ENCODE measurements at places on chromosomes 2 and 18. TPM values are rescaled to one million over a fixed set of nuclear protein-coding genes. Genes with fewer than 3 reads are reported as not detected.

- peak; percentile 28 for DNase-seq
Measured at GRCh38 chr2:56133931-56134629, 49.7 kb upstream of the CCDC85A start.

DNA sequence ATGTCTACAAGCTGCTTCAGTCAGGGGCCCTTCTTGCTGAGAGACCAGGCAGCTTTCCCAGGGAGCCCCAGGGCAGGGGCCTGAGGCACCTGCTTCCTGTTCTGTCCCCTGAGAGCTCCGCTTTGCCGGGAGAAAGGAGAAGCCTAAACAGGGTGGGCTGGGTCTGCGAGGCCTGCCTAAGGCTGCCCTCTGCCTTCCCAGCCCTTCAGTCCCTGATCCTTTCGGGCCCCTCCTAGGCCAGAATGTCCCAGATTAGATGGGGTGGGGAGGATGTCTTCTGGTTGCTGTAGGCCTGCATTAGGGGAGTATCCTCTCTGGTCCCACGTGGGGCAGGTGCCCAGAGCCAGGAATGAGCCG is 72.4 kb downstream of the TGOLN2 start:
- DNase-seq: peak; percentile 69

DNA sequence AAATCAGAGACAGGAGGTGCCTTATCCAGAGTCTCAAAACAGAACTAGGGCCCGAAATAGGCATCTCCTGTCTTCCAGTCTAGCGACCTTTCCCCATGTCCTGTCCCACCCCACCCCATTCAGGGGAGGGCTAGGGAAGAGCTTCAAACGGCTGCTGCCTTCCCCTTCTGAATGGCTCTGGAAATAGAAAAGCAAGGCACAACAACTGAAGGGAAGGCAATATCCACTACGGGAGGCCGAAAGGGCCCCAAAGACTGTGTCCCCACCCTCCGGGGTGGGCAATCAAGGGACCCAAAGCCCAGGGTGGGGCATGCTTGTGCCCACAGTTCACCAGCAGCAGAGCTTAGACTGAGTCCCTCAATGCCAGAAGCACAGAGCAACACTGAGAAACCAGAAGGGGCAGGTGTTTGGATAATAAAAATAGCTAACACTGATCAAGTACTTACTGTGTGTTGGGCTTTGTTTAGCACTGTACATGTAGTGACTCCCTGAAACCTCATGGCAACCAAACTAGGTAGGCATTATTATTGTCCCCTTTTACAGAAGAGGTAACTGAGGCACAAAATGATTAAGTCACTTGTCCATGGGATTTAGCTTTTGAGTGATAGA is 38.5 kb downstream of the CYRIA start:
- DNase-seq: no peak

- no peak for DNase-seq
Measured at GRCh38 chr18:25493401-25493800, 141.4 kb upstream of the ZNF521 start.

DNA sequence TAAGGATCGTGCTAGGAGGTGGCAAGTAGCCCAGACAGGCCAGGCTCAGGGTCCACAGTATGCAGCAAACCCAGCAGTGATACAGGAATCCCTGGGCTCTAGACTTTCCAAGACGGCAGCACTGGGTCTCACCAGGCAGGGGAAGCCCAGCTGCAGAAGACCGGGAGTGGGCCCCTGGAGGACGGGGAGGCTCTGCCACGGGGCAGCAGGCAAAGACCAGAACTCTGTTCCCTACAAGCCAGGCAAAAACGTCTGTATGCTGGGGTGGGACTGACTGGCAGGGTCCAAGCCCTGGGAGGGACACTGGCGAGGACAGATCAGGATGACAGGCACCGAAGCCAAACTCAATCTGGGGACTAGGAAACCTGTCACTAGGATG is 98.9 kb upstream of the SEC11C start:
- no peak for DNase-seq

GRCh38 chr2:222538535-222538934 is 114.2 kb downstream of the SGPP2 start:
- DNase-seq: no peak

- DNase-seq: peak; percentile 25
Measured at GRCh38 chr2:69501301-69501700, 64.1 kb upstream of the NFU1 start.

ZNF521 gene
- 29.6 TPM for polyA plus RNA-seq

ME2 gene
- polyA plus RNA-seq: 24.3 TPM

UGT1A10 gene
- not detected for polyA plus RNA-seq

COL6A3 gene
- 229 TPM for polyA plus RNA-seq

Data from muscle of leg (tissue), 16 donors.